ENCODE measurements at places on chromosomes 12 and 14. TPM values are rescaled to one million over a fixed set of nuclear protein-coding genes. Genes with fewer than 3 reads are reported as not detected.
A peak's percentile ranks its signal among the peaks of the same experiment; 100 is the strongest.

Gene PTPRQ
- total RNA-seq = 2.8 TPM

Gene GNB3
- 0.72 TPM for total RNA-seq

DNA sequence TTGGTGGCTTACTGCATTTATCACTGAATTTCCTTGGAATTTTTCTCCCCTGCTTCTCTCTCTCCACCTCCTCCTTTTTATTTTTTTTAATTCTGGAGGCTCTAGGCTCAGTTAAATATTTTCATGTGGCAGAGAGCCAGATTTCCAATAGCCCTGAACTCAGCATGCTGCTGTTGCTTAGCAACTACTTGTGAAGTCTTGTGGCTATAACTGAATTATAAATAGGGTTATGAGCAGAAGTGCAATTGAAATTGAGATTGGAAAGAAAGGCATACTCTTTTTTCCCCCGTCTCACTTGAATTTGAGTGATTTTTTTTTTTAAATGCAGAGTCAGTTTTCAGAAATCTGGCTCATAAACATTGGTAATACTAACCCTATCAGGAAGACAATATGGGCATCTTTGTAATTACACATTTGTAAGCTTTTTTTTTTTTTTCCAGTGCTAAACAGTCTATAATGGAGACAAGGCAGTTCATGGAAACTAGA is 38.3 kb downstream of the ATF7IP start:
- peaks cover 4% of the 10 kb centered on the region for H3K4me1 ChIP-seq
- H3K4me3 ChIP-seq = no peak overlapping the region
- H3K27ac ChIP-seq = no peak overlapping the region
- H3K36me3 ChIP-seq = no peaks in the 10 kb centered on the region

DNA sequence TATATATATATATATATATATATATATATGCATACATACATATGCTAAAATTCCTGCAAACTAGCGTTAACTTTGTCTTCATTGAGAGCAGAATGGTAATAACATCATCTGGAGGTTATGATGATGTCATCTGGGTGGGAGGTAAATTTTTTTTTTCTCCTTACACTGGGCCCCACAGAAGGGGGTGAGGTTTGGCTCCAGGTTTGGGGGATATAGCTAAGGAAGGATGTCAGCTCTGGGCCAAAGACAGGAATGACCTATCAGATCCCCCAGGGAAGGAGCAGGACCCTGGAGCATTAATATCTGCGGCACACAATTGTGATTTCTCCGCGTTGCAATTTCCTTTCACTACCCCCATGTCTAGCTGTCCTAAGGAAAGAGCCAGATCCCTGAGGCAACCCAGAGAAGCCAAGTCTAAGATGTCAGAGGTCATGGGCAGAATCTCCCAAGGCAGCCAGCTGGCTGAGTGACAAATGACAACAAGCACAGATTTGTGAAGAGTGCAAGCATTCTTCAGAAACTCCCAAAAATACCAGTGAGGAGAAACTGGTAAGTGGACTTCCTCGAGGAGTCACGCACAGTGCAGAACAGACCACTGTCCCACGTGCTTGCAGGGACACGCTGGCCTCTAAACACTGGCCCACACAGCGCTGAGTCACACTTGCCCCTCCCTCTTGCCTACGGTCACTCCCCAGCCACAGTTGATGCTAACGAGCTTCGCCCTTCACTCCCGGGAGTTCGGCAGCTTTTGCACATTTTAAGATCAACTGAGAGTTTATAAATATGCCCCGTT is 9.9 kb downstream of the UBC start:
- H3K27me3 ChIP-seq = no peaks in the 10 kb centered on the region
- H3K4me3 ChIP-seq = no peak overlapping the region
- H3K36me3 ChIP-seq = no peaks in the 10 kb centered on the region
- H3K4me1 ChIP-seq = peaks cover 6% of the 10 kb centered on the region
- H3K27ac ChIP-seq = peak overlapping the region; percentile 62
- DNase-seq = peak; percentile 94

- H3K4me1 ChIP-seq = no peaks in the 10 kb centered on the region
- no peak for DNase-seq
- H3K36me3 ChIP-seq = no peaks in the 10 kb centered on the region
- no peak overlapping the region for H3K27ac ChIP-seq
Measured at GRCh38 chr12:131210506-131211339, 257.0 kb downstream of the ADGRD1 start.

Data from IMR-90 (cell line).